Smooth muscle cell of the umbilical artery (primary cell): ENCODE measurements at places on chromosomes 1 and 21. TPM values are rescaled to one million over a fixed set of nuclear protein-coding genes. Genes with fewer than 3 reads are reported as not detected.

WNT4 gene
- 0.05 and 0.59 TPM in 2 replicates for total RNA-seq

HIVEP3 gene
- total RNA-seq: 4.8 and 6.6 TPM in 2 replicates

FCRL5 gene
- total RNA-seq: not detected in 2 replicates

ABCG1 gene
- total RNA-seq: 0.30 and 0.60 TPM in 2 replicates

OR10J1 gene
- total RNA-seq: not detected in 2 replicates
